Fibroblast of the aortic adventitia (primary cell): ENCODE measurements at places on chromosomes 4 and X. TPM values are rescaled to one million over a fixed set of nuclear protein-coding genes. Genes with fewer than 3 reads are reported as not detected.

GRCh38 chr4:17323554-17324385 lies 188.1 kb downstream of the QDPR start:
- DNase-seq, result peak; percentile 59

DNA sequence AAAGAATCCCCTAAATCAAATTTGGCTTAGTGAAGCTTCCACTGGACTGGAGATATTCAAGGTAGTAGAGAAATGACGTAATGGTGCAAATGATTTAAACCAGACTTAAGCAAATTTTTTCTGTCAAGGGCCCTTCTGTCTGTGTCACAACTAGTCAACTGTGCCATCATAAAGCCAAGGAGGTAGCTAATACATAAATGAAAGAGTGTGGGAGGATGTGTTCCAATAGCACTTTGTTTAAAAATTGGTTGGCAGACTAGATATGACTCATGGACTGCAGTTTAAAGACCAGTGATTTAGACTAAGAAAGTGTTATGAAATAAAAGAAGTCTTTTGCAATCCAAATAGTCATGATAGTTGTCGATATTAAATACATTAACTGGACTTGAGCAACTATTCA lies 24.3 kb upstream of the TEX13C start:
- DNase-seq, result no peak

- peak; percentile 16 for DNase-seq
Measured at GRCh38 chr4:66640233-66640990, 904.9 kb downstream of the CENPC start.

GRCh38 chr4:20711335-20711734 lies 11.1 kb downstream of the PACRGL start:
- no peak for DNase-seq

The FOXO4 gene
- total RNA-seq, result 4.2 and 75.8 TPM in 2 replicates
